Activated CD4-positive, CD25-positive, alpha-beta regulatory T cell (primary cell): ENCODE measurements at places on chromosomes 3 and 15.

DNA sequence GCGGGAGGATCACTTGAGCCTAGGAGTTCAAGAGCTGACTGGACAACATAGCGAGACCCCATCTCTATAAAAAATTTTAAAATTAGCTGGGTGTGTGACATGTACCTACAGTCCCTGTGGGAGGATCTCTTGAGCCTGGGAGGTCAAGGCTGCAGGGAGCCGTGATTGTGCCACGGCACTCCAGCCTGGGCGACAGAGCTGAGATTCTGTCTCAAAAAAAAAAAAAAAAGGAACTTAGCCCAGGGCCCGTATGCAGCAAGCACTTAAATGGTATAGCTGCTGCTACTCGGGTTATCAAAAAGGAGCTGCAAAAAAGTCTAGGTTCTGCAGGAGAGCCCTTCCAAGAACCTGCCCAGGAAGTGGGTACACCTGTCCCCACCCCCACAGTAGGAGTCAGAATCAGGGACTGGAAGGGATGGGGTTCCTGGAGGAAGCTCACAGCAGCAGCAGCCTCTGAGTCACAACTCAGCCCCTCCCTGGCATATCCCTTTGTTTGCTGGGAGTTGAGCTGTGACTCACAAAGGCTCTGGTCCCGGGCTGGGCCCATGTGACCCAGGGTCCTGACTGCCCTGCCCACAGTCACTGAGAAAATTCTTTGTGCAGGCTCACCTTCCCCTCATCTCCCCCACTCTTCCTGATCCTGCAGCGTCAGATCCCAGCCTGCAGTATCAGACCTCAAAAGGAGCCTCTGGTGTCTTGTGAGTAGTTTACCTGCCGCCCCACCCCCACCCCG, at the start of gene SPATA12:
Gene SPATA12, plus strand, starts transcription at position 576 of the 733 bp plus-strand sequence. CDS start 13,031 bp downstream, outside the sequence.
- no peak for DNase-seq

- DNase-seq = no peak
Measured at GRCh38 chr3:48464713-48465221, 18.2 kb downstream of the ATRIP start.

DNA sequence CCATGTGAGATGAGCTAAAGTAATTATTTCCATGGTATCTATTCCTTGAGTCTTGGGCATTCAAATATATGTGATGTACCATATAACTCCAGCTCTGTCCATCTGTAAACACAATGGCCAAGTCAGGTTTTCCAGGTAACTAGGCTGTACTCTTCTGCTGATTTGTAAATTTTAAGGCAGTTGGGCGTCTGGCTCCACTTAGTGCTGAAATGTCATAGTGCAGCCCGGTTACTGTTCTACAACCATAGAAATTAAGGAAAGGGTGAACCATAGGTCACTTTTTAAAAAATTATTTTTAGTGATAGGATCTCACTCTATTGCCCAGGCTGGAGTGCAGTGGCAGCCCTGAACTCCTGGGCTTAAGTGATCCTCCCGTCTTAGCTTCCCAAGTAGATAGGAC, 44.7 kb upstream of the GOLM2 start:
- no peak for DNase-seq

GRCh38 chr3:27312044-27312668, 57.0 kb downstream of the NEK10 start:
- DNase-seq = no peak

GRCh38 chr3:187276397-187277128, 15.0 kb downstream of the MASP1 start:
- DNase-seq = no peak
